ENCODE measurements at places on chromosomes 6 and 20.

- no peak for DNase-seq
Observed at GRCh38 chr20:51456511-51457509, 85.7 kb downstream of the NFATC2 start.

DNA sequence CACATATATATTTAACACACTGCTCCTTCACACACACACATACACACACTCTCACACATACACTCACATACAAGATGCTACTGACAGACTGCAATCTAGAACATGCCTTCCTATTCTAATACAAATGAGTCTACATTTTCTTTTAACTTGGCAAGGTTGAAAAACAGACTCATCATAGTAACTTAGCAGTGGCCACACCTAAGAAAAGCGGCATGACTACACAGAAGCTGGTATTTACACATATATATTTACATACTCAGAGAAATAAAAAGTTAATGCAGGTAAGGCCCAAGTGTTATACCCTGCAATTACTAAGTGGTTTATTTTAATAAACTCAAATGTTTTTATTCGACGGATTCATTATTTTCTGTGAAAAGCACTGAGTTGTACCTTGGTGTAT is 209.3 kb downstream of the FOXC1 start:
- no peak for DNase-seq

DNA sequence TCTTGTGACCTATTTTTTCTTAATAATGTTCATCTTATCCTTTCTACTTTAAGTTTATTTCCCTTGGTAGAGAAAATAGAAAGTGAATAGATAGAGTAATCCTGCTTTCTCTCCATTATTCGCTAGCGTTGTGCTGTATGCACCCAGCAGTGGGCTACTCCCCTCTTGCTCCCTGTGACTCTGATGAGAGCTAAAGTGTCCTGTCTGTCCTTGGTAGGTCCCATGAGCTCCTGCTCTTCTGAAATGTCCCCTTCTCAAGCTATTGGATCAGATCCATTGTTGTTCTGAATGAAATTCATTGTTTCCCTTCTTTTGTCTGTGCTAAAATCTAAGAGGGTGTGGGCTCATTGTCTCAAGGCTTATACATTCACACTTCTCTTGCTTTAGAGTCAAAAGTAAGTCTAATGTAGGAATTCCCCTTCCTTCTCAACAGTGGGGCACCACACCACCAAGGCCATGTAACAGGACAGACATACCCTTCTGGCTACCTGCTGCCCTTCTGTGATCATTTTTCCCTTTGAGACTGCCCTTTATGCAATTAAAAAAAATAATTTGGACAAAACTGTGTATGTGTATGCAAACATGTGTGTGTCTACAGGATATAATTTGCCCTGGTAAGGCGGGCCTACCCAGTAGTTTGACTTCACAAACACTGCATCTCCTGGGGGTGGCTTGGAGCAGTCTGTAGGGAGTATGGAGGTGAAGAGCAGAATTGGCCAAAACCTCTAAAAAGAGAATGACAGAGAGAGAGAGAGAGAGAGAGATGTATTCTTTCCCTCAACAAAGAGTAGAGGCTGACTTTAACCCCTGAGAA is 167.0 kb upstream of the MYLIP start:
- DNase-seq: no peak

- no peak for DNase-seq
Observed at GRCh38 chr6:147278891-147279290, 74.7 kb downstream of the STXBP5 start.

DNA sequence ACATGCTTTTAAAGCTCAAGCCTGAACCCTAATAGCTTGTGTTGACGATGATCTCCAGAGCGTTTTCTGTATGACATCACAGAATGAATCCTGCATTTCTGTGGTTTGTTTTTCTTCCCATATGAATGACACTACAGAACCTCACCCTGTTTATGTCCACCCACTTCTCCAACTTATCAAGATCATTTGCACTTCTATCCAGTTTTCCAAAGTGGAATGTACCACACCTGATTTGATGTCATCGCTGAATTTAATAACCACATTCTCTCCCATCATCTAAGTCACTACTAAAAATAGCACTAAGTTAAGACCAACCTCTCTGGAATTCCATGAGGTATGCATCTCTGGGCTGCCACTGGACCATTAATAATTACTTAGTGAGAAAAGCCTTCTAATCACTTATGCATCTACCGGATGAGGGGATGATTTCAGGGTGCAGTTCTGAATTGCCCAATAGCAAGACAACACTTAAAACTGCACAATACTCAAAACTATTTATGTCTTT is 33.3 kb upstream of the CITED2 start:
- DNase-seq: no peak

DNA sequence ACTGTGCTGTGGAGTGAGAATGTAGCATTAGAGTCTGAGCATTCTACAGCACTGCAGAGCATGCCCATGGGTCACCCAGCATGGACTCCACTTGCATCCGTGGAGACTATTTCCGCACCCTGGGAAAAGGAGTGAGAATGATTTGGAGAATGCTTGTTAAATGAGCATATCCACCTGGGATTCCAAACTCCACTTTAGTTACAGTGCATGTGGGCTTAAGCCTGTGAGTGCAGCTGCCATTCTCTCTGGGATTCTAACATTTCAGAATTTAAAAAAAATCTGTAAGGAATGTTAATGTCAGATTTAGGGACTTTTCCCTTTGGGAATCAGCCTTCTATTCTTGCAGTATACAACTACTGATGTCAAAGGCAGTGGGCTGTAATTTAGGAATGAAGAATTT is 33.4 kb downstream of the KIF25 start:
- no peak for DNase-seq

GRCh38 chr6:74733830-74734620 is 471.8 kb downstream of the COL12A1 start:
- DNase-seq: no peak

DNA sequence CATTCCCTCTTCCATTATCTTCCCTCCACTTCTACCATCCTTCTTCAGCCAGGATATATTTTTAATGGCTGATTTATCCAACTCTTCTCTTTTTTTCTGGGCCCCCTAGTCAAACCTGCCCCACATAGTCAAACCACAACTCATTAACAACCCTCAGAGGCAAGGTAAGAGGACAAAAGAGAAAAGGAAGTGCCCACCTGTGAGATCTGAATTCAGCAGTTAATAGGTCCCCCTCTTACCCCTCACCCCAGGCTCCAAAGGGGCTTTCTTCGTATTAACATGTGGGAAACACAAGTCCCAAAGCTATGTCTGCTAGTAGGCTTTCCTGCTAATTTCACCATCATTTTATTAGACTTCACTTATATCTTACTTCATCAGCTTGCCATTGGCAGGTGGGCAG is 44.1 kb upstream of the TSPYL1 start:
- no peak for DNase-seq

GRCh38 chr20:53711333-53712211 is 117.9 kb upstream of the ZNF217 start:
- no peak for DNase-seq

- no peak for DNase-seq
Observed at GRCh38 chr6:44462797-44463727, 75.6 kb downstream of the CDC5L start.

DNA sequence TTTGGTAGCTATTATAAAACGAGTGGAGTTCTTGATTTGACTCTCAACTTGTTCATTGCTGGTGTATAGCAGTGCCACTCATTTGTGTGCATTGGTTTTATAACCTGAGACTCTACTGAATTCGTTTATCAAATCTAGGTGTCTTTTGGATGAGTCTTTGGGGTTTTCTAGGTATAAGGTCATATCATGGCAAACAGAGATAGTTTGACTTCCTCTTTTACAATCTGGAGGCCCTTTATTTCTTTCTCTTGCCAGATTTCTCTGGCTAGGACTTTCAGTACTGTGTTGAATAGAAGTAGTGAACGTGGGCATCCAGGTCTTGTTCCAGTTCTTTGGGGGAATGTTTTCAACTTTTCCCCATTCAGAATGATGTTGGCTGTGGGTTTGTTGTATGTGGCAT is 38.8 kb downstream of the SUMO4 start:
- DNase-seq: no peak

DNA sequence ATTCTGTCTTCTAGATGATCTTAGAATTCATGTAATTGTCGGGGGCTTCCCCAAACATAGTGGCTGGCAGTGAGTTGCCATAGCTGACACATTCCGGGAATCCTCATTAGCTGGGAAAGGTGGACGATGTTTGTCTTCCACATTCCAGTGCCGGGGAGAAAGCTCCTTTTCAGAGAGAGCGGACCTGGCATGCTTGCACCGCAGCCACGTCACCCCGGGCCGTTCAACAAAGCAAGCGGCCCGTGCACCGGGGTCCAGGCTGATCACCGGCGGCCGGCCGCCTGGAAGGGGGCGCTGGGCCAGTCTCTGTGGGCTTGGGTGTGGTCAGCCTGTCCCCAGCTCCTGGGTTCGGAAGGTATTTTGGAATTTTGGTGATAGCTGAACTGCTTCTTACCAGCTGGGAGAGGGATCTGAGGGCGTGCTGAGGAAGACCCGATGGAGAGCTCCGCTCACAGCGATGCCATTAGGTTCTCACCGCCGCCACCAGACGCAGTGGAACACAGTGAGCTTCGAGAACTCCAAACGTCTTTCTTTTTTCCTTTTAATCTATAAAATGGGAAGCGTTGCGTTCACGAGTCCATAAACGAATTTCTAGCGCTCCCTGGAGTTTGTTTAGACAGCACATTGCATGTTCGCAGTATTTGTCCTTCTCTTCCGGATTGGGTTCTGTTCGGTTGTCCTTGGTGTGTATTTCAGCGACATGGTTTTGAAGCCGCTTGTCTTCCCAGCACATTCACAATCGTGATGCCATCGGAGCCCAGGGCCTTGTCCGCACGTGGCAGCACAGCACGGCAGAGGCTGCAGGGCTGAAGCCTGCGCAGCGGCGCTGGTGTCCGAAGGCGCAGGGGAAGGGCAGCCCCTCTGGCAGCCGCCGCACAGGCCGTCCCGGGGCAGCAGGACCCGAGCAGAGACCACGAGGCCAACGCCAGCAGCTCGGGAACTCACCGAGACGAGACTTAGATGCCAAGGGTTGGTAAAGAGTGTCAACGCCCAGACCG is 557.6 kb downstream of the QKI start:
- DNase-seq: no peak

DNA sequence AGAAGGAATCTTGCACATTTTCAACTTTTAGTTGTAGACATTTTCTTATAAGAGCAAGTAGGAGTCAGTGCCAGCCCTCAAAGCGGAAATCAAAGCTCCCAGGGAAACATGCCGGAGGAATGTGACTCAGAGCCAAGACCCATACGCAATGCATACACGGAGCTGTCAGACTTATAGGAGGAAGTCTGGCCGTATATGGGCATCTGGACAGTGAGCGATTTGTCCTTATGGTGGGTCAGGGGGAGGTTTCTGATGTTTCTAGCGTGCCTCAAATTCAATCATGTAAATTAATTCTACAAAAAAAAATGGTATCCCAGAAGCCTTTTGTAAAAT is 3.6 kb upstream of the CCN2 start:
- no peak for DNase-seq

DNA sequence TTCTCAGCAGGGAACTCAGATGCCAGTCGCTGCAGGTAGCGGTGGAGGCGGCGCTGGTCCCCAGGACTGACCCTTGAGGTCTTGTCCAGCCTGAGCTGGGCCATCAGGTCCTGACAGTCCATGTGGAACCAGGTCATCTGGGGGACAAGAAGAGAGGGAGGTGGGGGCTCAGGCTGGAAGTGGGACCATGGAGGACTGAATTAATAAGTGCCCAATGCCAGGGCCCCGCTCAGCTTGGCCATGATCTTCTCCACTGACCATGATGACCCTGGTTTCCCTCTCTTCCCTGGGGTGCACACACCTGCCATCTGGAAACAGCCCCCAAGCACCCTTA is 47.0 kb downstream of the KIAA1755 start:
- no peak for DNase-seq

DNA sequence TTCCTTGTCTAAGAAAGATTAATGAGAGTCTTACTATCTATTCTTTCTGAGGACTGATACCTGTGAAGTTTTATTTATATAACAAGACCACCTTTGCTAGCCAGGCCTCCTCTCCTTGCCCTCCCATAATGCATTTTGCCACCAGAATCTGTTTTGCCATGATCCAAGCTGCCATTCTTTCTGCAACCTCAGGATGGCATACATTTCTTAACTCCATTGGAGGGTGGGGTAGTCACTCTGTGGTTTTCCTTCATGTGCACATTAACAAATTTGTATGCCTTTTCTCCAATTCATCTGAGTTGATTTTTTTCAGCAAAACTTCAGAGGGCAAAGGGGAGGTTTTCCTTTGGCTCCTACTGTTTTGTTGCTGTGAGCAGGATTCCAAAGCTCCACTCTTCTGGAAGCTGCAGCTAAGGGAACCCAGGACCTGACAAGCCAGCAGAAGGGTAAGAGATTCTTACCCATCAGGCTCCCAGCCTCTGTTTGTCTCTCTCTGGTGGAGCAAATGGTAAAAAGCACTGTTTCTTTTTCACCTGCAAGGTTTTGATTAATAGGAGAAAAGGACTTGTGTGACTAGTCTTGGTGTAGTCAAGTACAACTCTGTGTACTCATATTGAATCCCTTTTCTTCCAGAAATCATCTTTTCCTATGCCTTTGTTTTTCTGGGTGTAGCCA is 26.2 kb upstream of the ENPP4 start:
- DNase-seq: no peak

DNA sequence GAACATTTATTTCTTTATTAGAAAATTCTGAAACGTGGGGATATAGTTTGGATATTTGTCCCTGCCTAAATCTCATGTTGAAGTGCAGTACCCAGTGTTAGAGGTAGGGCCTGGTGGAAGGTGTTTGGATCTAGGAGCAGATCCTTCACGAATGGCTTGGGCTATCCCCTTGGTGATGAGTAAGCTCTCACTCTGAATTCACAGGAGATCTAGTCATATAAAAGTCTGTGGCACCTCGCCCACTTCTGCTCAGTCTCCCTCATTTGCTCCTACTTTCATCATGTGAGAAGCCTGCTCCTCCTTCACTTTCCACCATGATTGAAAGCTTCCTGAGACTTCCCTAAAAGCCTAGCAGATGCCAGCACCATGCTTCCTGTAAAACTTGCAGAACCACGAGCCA is 96.8 kb upstream of the GJE1 start:
- DNase-seq: no peak

DNA sequence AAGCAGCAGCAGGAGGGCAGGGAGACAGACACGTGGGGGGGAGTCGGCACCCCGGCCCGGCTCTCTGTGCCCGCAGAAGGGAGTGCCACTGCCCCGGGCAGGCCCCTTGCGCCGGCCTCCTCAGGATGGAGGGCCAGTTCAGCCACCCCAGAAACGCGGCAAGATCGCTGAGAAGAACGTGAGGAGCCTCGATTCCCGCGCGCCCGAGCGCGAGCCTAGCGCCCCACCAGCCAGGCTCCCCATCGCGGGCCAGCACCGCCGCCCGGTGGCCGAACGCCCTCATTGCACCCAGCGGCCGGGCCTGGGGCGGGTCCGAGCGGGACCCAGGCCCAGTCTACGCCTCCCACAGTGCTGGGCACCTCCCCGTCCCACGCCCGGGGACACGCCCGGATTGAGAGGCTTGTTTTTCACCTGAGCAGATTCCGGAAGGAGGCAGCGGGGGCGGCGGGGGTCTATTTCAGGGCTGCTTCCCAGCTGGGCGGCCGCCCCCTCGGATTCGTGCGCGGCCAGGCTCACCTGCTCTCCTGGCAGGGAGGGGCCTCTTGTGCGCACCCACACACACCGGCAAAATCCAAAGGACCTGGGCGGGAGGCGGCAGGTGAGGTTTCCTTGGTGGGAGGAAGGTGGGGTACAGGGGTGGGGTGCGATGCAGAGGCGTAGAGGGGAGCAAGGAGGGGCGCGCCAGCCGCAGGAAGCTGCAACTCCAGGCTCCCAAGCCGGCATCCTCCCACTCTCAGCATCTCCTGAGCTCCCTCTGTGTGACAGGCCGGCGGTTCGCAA is 9.0 kb upstream of the GRM4 start:
- peak; percentile 60 for DNase-seq

Data from stimulated activated CD4-positive, alpha-beta T cell treated with anti-CD3 and anti-CD28 coated beads, Interleukin-4, amount 100 ng/mL, for 48 hours (primary cell).